WTC11 (cell line): ENCODE measurements at places on chromosomes 3 and 15.

- peak; percentile 79 for DNase-seq
Measured at GRCh38 chr3:44712455-44713075, at the start of gene ZNF502. ZNF502 (plus strand) TSS chr3:44712660; CDS start chr3:44720262, 7,602 bp downstream.

GRCh38 chr3:123660900-123661299 lies 76.0 kb upstream of the HACD2 start:
- DNase-seq = no peak

DNA sequence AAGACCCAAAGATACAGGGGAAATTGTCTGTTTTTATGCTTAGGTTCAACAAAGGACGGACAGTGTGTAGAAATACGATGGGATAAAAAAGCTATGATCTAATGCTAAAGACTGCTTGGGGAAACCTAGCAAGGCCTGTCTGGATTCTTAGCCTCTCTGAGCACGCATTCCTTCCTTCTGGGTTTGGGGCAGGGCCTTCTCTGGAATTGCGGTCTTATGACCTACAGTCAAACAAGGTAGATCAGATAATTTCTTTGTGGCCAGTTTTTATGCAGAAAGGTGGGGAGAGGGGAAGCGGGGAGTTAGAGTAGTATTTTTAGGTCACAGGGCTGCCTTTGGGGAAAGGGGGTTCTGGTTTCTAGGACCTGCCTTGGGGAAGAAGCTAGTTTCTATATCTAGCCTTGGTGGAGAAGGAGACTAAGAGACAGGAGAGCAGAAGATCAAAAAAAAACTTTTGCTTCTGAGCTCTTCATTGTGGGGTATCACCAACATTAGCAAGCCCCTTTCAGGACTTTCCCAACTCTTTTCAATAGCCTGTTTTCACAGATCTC lies 39.1 kb upstream of the LIPC start:
- DNase-seq = no peak

- DNase-seq = no peak
Measured at GRCh38 chr3:171457607-171458061, 2.6 kb downstream of the TNIK start.

DNA sequence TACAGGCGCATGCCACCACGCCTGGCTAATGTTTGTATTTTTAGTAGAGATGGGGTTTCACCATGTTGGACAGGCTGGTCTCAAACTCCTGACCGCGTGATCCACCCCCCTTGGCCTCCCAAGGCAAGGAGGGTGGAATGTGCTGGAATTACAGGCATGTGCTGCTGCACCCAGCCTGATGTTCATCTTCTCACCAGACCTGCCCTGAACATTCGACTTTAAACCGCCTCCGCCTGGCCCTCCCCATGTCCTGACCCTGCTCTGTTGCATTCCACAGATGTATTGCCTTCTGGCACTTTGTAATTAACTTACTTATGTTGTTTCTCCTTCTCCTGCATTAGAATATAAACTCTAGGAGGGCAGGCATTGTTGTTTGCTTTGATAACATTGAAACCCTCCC lies 102.1 kb downstream of the LINGO1 start:
- peak; percentile 10 for DNase-seq

DNA sequence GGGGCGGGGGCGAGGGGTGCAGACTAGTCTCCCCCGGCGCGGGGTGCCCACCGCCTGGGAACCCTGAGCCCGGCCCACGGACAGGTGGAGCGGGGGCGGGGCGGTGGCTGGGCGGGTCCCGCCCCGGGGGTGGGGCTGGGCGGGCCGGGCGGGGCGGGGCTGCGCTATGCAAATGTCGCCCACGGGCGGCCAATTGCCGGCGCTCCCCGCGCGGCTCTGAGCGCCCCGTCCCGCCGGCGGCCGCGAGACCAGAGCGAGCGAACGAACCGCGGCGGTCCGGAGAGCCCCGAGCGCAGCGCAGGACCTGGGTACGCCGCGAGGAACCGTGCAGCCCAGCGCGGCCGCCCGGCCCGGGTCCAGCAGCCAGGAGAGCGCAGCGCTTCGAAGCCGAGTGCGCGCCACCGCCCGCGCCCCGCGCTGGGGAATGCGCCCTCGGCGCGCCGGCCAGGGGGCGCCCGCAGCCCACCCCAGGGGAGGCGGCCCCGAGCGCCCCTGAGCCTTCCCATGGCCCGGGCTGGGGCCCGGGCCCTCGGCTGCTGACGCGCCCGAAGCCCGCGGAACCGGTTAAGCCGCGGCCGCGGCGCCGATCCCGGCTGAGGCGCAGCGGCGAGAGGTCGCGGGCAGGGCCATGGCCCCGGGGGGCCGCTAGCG lies at the start of gene SEMA3F:
TSS of gene SEMA3F (plus strand) at position 485 of the 651 bp plus-strand sequence. CDS start 4,299 bp downstream, outside the sequence.
- peak; percentile 67 for DNase-seq

DNA sequence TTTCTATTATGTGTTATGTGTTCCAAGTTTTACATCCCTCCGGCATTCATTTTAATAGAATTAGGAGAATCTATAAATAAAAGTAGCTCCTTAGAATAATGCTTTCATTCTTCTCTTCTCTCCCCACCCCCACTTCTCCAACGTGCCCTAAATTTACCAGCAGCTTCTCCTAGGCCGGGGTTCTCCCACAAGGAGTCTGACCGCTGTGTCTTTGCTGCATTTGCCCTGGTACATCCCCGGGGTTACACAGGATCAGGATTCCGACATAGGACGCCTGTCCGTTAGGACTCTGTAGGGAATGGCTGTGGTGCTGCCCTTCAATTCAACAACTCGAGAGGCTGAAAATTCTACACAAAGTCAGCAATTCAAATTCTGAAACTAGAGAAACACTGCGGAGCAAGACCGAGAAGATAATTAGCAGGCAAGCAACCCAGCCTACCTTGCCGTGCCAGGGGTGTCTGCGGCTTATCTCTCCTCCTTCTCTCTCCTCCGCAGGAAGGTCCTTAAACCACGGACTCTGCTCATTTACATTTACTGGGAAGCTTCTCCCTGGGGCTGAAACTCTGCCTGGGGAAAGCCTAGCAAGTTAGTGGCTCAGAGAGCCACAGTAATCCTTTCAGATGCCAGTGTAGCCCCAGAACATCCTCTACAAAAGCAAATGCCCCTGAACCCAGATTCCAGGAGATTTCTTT lies 18.8 kb downstream of the PCSK6 start:
- DNase-seq = no peak

- no peak for DNase-seq
Measured at GRCh38 chr3:42042747-42043098, 48.4 kb upstream of the TRAK1 start.

GRCh38 chr3:136694321-136694720 lies 57.9 kb downstream of the STAG1 start:
- DNase-seq = no peak

DNA sequence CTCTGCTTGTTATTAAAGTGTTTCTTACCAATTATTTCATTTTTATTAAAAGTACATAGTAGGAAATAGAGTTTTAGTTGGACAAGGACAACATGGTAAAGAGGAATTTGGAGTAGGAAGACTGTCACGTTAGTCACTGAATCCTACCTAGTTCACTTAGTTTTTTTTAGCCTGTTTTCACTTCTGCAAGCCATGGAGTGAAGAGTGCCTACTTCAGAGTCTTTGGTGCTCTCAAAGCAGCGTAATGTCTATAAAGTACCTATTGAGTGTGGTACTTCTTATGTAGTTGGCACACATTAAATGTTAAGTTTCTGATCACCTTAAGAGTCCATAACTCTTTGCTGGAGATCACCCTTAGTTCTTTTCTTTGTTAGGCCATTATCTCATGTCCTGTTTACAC lies 78.7 kb downstream of the LPP start:
- no peak for DNase-seq

DNA sequence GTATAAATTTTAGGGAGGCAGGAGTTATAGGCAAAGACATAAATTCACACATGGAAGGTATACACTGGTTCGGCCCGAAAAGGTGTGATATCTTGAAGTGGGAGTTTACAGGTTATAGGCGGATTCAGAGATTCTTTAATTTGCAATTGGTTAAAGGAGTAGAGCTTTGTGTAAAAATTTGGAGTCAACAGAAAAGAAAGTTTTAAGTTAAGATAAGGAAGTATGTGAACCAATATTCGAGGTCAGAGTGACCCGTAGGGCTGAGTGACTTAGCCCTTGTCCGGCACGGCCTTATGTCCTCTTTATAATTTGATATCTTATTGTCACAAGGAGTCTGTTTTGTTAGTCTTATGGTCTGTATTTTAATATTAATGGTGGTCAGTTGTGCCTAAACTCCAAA lies 10.6 kb upstream of the THSD4 start:
- no peak for DNase-seq

- DNase-seq = no peak
Measured at GRCh38 chr3:39515681-39516441, 48.4 kb downstream of the MOBP start.

DNA sequence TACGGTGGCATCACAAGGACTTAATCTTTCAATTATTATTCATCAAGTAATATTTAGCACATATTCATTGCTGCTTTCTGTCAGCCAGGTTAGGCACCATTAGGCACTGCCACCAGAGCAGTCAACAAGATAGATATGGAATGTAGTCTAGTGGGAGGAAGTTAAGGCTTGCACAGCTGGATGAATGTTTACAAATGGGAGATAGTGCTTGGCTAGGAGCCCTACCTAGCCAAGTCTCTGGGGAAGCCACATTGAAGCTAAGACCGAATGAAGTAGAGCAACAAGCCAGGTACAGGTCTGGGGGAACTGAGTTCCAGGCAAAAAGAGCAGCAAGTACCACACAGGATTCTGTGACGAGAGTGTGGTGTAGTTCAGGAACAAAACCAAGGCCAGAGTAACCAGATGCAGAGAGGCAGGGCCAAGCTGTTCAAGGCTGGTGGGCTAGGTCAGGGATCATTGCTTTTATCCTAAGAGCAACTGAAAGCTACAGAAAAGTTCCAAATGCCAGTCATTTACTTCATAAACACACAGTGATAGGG lies 33.4 kb upstream of the SCAANT1 start:
- no peak for DNase-seq

DNA sequence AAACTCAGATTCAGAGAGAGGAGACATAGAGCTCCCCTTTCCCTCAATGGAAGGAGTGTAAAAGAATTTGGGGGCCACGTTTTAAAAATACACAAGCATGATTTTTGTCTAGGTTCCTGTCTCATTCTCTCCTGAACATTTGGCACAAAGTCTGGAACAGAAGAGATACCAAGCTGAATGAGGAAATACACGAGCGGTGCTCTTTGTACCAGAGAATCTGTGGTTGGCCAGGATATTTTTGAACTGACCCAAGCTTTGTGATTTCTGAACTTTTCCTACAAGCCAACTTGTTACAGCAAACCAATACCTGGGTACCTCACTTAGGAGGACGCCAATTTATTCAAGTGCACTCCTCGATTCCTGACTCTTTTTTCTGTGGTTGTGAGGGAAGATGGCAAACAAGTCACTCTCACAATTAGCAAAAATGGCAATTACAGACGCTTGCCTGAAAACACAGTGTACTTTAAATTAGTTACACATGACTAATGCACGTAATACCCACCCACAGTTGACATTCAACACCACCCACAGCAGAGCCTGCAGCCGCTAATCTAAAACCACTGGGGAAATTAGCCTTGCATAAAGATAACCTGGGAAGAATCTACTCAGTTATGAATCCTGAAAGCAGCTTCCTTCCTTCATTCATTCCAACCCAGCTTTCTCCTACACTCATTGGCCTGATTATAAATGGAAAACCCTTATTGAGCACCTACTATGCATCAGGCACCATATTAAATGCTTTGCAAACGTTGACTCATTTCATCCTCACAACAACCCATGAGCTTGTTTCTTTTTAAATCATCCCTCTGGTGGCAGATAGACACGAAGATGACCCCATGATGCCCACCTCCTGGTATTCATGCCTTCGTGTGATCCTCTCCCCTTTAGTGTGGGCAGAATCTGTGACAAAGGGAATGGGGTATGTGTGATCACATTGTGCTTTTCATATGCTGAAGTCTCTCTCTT lies 293.5 kb downstream of the KBTBD8 start:
- no peak for DNase-seq

- DNase-seq = no peak
Measured at GRCh38 chr15:62047282-62047827, 12.9 kb downstream of the VPS13C start.

DNA sequence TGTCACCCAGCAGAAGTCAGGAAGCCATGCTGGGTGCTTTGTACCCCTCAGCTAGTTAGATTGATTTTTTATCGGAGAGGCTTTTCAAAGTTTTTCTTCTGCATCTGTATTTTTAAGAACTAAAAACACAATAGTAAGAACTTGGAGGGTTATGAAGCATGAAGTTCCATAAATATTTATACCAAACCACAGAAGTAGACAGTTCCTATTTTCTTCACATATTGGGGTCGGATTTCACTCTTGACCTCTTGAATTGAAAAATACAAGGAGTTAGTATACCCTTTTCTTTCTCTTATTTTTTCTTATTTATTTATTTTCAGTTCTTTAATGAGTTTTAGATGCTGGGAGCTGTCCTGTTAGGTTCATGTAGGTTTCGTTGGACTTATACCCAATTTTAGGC lies 35.1 kb downstream of the SLC25A26 start:
- no peak for DNase-seq
